Left cardiac atrium (tissue), 4 donors: ENCODE measurements at places on chromosomes 5 and 9. TPM values are rescaled to one million over a fixed set of nuclear protein-coding genes. Genes with fewer than 3 reads are reported as not detected.

Gene FGF18
- total RNA-seq = 2.8 TPM

Gene FAM81B
- total RNA-seq = 16.4 TPM

Gene TRPM6
- total RNA-seq = 0.44 TPM

DNA sequence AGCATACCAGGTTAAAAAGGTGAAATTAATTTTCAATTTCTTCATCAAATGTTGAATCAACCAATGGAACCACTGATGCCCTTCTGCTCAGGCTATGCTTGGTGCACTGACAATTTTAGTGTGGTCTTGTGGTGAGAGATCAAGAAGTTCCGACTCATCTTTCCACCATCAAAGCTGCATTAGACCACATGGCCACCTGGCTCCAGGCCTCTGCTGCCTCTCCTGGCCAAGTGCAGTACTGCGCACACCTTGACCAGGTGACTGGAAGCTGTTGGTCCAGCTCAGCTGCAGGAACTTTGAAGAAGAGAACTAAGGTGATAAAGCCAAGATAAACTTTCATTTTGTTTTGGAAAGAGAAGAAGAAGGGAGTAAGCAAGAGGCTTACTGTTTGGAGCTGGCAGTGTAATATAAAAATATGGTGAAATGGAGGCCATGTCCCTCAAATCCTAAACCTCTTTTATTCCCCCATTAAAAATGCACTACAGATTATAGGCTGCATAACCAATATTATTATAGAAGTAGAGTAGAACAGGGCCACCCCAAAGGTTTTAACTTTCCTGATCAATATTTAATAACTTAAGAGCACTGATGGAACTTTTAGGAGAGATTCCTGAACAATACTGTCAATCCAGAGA is 315.5 kb upstream of the C9orf72 start:
- DNase-seq = no peak

- DNase-seq = no peak
These were observed 303.1 kb downstream of the ELAVL2 start for GRCh38 chr9:23522952-23523351.

GRCh38 chr9:137275588-137276472 is 1.7 kb upstream of the TOR4A start:
- DNase-seq = no peak
